Cerebellar cortex (tissue), 1 donor: ENCODE measurements at places on chromosomes 7 and 10.

DNA sequence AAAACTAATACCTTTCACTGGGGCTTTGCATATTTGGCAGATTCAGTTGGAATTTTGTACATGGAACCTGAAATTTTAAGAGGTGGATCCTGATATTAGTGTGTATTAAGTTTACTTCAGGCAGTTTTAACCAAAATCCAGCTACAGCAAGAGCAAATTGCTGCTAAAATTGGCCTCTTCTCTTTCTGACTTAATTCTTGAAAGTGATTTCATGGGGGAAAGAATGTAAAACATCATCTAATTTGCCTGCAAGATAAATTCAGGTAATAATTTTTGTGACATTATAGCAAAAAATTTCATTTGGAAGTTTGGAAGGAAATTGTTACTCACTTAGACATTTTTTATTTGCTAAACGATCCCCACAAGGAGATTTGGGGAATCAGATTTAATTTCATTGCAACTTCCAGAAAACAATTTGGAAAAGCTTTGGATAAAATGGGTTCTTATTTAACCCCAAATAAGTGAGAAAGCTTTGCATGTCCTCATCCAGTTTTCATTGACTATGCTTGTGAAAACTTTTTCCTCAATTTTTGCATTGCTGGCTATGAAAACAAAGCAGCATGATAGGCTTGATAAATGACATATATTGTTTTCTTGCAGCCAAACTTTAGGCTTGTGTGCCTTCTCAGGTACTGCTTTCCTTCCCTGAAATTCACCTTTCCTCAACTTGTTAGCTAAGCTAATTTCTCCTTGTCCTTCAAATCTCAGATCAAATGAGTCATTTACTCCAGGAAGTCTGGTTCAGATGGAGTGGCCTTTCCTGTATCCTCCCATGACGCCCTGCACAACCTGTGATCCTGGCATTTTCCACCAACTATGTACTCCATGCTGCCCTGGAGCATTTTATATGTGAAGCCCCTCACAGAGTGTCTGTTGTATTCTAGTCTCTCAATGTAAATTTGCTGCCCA lies 27.4 kb upstream of the ZNF438 start:
- DNase-seq, result no peak

DNA sequence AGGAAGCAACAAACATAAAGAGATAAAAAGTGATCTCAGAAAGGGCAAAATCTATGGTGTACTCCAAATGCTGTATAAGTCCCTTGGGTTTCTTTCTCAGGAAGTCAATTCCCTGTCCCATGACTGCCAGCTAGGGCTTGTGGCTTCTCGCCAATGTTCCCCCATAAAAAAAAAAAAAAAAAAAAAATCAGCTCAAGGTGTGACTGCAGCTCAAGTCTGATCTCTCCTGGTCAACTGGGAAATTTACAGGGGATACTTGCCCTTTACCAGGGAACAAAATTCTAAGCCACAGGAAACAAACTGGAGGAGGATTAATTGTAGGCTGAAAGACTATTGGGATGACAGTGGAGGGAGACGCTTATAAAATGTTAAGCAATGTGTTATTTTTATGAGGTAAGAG lies 76.0 kb downstream of the PCGF5 start:
- DNase-seq, result no peak

DNA sequence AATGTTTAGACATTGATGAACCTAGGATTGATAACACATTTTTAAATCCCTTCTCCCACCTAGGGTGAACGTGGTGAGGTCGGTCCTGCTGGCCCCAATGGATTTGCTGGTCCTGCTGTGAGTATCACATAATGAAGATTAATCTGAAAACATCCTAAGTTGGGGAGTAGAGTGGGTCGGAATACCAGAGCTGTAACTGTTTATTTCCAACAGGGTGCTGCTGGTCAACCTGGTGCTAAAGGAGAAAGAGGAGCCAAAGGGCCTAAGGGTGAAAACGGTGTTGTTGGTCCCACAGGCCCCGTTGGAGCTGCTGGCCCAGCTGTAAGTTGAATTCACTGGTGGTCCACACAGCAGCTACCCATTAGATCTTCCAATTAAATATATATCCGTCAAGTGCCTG lies 25.6 kb downstream of the COL1A2 start:
- no peak for DNase-seq

DNA sequence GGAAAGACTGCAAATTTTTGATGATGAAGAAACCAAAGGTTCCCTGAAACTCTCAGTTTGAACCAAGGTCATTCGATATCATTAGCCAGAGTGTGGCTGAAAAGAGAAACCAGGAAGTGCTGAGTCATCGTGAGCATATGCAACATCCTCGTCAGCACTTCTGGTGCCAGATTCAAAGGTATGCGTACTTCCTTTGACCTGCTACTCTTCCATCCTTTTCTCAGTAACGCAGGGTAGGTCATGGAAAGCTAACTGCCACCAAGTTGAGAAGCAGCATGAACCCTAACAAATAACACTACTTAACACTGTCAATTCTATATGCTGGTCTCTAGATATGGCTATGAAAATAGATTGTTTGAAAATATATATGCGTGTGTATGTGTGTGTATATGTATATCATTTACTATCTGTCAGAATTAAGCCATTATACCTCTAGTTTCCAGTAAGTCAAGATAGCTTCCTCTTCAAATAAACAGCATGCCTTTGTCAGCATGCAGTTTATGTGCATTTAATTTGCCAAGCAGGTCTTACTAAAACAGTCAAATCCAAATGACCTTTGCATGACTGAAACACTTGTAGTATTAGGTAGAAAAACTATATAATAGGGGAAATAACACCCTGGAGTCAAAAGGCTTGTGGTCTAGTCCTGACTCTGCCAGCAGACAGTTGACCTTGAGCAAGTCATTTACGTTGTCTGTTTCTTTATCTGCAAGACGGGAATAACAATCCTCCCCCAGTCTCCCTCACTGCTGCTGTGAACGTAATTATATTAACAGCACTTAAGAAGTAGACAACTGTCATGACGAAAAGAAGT lies 26.4 kb downstream of the CDK6 start:
- DNase-seq, result no peak

DNA sequence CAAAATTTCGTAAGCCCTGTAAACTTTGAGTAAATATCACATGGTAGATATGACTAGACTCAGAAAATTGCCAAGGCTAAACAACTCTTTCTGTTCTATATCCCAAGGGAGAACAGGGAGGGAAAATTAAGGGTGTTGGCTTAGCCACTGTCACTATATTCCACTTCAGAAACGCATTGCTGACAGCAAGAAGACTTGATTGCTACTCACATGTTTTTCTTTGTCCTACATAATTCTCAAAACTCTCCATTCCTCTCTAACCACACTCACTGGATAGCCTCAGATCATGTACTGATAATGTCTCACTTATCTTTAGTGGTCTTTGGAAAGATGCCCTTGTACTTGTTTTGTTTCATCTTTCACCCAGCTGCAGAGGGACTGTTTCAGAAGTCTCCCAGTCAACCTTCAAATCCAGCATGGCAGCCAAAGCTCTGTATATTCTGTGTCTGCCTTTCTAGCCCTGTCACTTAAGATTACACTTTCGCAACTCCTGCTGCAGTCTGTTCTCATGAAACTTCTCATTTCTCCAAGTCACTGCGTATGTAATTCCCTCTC lies 582.4 kb upstream of the FZD8 start:
- no peak for DNase-seq

GRCh38 chr7:514651-515598 lies 4.7 kb downstream of the PDGFA start:
- DNase-seq, result peak; percentile 17

- DNase-seq, result no peak
These were observed 445 bp downstream of the SSBP1 start for GRCh38 chr7:141738592-141739013.

- no peak for DNase-seq
These were observed 52.1 kb downstream of the STRA8 start for GRCh38 chr7:135285547-135286233.

GRCh38 chr7:140036224-140036962 lies 26.4 kb downstream of the PARP12 start:
- no peak for DNase-seq

DNA sequence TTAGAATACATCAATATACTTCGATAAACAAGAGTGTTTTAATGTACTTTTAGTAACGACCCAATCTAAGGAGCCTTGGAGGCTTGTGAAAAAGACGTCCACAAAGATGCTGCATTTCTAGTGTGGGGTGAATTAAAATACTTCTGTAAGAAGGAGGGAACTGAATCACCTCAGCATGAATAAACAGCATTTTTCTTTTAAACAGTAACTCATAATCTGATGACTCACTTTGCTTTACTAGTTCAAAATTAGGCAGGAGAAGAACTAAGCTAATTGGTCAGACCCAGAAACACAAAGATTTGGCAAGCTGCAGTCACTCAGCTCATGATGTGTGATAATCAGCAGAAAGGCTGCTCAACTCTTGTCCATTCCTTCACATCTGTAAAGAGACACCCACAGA lies 24.2 kb downstream of the NCOA4 start:
- DNase-seq, result no peak

- no peak for DNase-seq
These were observed 650 bp upstream of the ZFAND2A start for GRCh38 chr7:1160670-1161021.

GRCh38 chr10:29470355-29470705 lies 164.4 kb downstream of the SVIL start:
- DNase-seq, result peak; percentile 30

- no peak for DNase-seq
These were observed 5.5 kb downstream of the GTPBP10 start for GRCh38 chr7:90351987-90352386.

GRCh38 chr10:51244748-51245490 lies 170.6 kb downstream of the PRKG1 start:
- DNase-seq, result no peak

- no peak for DNase-seq
These were observed 5.1 kb upstream of the CYTH3 start for GRCh38 chr7:6277476-6277875.

- DNase-seq, result no peak
These were observed 38.1 kb upstream of the PPP1R17 start for GRCh38 chr7:31648880-31649279.

- no peak for DNase-seq
These were observed 6.9 kb upstream of the MYOF start for GRCh38 chr10:93488956-93489528.

- DNase-seq, result no peak
These were observed 278.7 kb upstream of the PHYHIPL start for GRCh38 chr10:58897708-58898107.

DNA sequence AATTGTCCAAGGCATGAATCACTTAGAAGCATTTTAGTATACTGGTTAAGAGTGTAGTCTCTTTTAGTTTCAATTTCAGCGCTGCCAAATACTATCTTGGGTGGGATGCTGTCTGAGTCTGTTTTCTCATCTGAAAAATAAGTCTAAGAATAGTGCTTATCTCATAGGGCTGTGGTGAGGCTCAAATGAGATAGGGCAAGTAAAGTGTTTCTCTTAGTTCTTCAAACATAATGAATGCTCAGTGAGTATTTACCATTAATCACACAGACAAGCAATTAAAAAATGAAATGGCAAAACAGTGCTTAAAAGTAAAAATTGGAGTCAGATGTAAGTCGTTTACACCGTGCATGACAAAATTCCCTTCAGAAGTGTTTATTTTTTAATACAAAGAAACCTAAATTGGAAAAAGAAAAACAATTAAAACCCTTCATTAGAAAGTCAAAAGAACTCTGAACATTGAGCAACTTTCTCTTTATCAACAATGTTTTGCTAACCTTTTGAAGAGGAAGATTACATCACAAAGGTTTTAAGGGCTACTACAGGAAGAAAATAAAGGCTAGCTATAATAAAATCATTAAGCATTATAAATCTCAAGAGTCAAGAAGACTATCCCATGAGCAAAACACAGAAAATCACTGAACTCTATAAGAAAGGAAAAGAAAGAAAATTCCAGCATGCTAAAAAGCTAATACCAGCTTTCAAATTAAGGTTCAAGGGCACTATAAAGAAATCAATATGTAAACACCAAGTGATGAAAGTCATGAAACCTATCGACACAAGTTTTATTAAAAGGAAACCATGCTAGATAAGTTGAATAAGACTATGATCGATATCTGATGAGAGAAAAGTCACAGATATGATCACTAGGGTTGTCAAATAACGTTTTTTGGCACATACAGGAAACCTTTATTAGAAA lies 45.6 kb upstream of the C1GALT1 start:
- no peak for DNase-seq

- no peak for DNase-seq
These were observed 5.7 kb downstream of the KIAA1549 start for GRCh38 chr7:138975343-138976104.

DNA sequence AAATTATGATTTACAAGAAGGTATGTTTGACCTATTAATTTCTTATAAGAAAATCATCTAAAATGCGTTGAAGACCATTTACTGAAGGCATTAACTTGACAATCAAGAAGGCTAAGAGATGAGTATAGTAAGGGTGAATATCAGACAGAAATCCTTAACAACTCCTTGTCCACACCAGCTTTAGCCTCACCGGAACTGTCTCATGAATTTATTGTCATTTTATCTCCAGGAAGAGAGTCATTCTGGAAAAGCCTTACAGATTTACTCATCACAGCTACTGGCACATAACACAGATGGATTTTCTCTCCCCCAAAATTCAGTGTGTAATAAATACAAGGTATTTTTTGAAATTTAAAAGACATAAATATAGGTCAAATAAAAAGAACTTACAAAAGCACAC lies 129.4 kb upstream of the LSM8 start:
- DNase-seq, result no peak

DNA sequence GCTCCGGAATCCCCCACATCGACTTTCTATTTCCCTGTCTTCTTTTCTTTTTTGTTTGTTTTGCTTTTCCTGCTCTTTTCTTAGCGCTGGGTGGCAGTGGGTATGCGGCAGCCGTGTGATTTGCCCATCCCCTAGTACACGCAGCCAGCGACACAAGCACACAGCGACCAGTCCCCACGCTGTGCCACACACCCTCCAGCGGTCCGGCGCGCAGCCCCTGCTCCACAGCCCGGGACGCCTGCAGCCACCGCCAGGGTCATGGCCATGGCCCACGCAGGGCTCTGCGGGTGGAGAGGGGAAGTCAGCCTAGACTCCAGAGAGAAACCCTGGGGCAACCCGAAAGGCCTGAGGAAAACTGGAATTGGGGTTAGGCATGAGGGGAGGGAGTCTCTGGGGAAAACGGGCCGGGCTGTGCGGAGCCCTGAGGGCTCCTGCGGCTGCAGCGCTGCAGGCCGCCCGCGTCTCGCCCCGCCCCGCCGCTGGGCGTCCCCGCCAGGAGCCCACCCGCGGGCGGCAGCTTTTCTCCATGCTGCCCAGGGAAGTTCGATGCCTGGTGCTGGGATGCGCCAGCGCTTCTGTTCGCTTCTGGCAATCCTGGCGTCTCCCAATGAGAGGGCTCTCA lies 2.5 kb downstream of the CHRM2 start:
- no peak for DNase-seq

GRCh38 chr7:31192986-31193385 lies 140.9 kb downstream of the ADCYAP1R1 start:
- peak; percentile 73 for DNase-seq

DNA sequence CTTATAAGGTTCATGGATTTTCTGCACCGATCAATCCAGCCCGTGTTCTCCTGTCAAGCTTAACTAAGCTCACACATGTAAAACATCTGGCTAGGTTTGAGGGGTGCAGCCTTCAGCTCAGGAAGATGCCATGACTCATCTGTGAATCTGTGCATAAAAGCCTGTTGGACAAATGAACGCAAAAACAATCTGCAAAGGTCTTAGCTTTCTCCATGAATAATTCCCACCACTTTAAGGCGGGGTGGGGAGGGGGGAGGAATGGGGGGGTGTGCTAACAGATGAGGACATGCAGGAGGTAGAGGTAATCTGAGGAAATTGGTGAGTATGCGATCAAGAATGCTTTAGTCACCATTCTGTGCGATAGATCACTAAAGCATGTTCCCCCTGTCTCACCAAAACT lies 4.8 kb downstream of the DOCK4 start:
- DNase-seq, result no peak

GRCh38 chr10:95675403-95676116 lies 18.2 kb downstream of the TCTN3 start:
- no peak for DNase-seq
